ENCODE measurements at places on chromosomes 5 and 9. TPM values are rescaled to one million over a fixed set of nuclear protein-coding genes. Genes with fewer than 3 reads are reported as not detected.

The MARCHF11 gene
- not detected for total RNA-seq

The AMBP gene
- total RNA-seq, result not detected

The GPX3 gene
- total RNA-seq, result 2.3 TPM

The SCGB3A2 gene
- total RNA-seq, result not detected

The PLEKHG4B gene
- not detected for total RNA-seq

The CATSPER3 gene
- under 0.01 TPM for total RNA-seq

The PCDHA5 gene
- 0.10 TPM for total RNA-seq

The DDX4 gene
- total RNA-seq, result not detected

Data from vein endothelial cell (primary cell).